ENCODE measurements at places on chromosomes 4 and X.

DNA sequence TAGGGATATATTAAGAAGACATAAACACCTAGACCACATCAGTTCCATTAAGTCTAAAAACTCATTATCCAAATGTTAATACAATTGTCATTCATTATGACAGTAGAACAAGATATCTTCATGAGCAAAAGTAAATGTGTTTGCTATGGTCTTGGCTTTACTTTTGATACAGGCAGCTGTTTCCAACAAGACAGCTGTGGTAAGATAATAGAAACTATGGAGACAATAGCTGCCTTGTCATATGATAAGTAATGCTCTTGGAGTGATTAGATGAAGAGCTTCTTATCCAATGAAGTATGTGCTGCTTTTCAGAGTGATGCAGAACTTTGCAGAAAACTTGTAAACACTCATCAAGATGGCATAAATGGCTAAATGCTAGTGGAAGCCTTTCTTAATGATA is 1066.0 kb downstream of the FSTL5 start:
- no peak for DNase-seq

GRCh38 chr4:76035799-76036380 is at the start of gene CXCL11:
Gene CXCL11 (minus strand): TSS chr4:76036070. CDS start chr4:76035987, 83 bp downstream.
- DNase-seq, result no peak

GRCh38 chr4:158863296-158863695 is 94.5 kb downstream of the FNIP2 start:
- DNase-seq, result no peak

- no peak for DNase-seq
Observed at GRCh38 chrX:75229774-75230173, 44.1 kb upstream of the UPRT start.

DNA sequence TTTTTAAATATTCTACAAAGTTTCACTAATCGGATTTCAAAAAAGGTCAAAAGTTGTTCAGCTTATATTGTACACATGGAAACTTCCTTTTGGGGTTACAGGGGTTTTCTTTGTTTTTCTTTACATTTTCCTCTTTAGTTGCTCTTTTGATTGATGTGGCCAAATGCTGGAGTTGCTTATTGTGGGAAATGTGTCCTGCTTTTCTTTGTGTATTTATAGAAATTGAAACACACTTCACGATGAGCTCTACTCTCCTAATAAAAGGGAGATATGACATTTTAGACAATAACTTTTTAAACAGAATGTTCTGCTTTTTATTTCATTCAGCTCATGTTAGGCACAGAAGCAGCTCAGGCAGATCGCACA is 50.7 kb upstream of the SPRY1 start:
- no peak for DNase-seq

GRCh38 chrX:13001097-13001496 is 26.2 kb downstream of the TMSB4X start:
- DNase-seq, result no peak

DNA sequence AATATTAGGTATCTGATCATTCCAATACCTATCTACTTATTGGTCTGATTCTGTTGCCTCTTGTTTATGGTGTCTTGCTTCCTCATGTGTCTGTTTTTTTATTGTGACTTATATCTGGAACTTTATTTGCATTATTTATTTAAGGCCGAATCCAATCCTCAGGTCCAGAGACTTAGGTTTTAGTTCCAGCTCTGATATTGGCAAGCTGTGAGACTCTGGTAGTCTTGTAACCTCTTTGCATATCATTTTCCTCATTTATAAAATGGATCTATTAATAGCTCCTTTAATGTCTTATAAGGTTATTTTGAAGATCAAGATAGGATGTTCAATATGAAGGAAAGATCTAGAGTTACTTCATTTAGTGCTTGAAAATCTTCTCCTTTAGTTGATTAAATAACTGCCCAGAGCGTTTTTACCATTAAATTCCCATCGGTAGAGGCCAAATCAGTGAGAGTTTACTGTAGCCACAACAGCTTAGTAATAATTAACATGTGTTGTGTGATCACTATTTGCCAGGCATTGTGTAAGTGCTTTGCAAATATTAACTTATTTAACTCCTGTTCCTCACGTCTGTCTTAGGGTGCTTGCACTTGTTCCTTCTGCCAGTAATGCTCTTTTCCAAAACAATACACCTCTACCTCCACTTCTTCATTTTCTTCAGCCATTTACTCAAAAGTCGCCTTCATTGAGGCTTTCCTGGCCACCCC is 82.2 kb downstream of the CC2D2A start:
- no peak for DNase-seq

DNA sequence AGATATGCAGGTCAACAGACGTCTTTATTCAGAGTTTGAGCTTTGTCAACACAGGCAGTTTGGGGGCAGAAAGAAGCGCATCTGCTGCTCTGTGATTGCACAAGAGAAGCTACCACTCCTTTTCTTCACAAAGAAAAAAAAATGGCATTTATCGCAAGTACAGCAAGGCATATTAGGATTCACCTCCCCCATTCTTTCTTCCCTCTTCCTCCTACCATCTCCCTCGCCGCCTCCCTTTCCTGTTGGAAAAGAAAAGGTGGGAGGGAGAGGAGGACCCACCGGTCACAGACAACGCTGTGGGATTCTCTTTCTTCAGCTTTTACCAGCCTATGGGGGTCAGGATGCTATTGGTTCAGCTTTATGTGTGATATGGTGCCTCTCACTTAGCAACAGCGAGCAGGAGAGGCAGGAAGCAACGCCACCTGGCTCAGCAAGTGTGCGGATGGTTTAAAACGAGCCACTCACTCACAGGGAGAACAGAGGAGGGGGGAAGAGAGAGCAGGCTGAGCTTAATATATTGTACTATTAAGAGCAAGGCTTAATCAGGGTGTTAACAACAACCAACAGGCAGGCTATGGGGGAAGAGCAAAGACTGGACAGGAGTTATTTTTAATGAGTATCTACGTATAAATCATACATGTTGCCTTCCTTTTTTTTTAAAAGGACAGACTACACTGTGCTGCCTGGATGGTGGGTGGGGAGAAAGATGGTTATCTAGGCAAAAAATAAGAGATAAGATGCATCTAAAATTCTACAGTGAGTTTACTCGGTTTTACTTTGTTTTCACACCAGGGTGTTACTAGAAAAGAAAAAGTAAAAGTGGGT is 104.7 kb downstream of the MAML3 start:
- no peak for DNase-seq

DNA sequence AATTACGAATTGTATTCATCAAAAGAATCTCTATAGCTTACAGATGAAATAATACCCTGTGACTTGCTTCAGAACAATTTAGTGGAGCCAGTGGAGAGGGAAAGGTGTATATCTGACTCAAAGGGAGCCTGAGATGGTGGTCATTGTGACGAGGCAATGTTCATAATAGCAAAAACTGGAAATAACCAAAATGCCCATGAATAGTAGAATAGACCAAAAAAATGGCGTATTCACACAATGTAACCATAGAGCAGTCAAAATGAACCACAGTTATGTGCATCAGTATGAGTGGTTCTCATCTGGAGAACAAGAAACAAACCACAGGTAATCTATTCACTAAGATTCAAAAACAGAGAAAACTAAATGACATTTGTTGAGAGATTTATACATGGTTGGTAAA is 125.3 kb upstream of the CLNK start:
- no peak for DNase-seq

- DNase-seq, result no peak
Observed at GRCh38 chr4:87512400-87512799, 16.8 kb downstream of the SPARCL1 start.

DNA sequence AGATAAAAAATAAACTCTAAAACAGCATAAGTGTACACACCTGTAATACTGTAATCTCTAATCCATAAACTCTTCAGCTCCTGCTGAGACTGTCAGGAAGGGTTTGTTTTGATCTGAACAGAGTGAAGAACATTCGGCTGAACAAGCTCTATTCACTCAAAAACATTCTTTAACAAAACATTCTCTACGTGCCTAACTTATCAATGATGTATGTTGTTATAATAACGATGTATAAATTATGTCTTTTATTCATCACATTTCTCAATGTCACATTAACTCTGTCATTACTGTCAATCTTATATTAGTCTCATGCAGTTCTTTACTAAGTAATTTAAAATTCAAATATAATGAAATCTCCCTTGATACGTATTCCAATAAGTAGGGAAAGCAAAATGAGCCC is 280.6 kb downstream of the FSTL5 start:
- no peak for DNase-seq

GRCh38 chrX:150569155-150569477 is 695 bp downstream of the MTM1 start:
- DNase-seq, result no peak

DNA sequence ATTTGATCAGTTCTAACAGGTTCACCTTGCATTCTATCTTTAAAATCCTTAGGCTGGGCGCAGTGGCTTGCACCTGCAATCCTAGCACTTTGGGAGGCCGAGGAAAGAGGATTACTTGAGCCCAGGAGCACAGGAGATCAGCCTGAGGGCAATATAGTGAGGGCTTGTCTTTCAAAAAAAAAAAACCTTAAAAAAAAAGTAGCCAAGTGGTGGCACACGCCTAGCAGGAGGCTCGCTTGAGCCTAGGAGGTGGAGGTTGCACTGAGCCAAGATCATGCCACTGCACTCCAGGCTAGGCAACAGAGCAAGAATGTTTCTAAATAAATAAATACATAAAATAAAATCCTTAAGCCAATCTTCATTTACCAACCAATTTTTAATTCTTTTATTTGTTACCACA is 75.6 kb downstream of the PRSS12 start:
- no peak for DNase-seq

- no peak for DNase-seq
Observed at GRCh38 chr4:90946945-90947344, 819.8 kb downstream of the CCSER1 start.

GRCh38 chrX:19372170-19372546 is 28.4 kb downstream of the PDHA1 start:
- peak; percentile 64 for DNase-seq

- no peak for DNase-seq
Observed at GRCh38 chrX:111394569-111394968, 17.4 kb downstream of the DCX start.

- no peak for DNase-seq
Observed at GRCh38 chrX:150358651-150359050, 4.5 kb upstream of the MAMLD1 start.

DNA sequence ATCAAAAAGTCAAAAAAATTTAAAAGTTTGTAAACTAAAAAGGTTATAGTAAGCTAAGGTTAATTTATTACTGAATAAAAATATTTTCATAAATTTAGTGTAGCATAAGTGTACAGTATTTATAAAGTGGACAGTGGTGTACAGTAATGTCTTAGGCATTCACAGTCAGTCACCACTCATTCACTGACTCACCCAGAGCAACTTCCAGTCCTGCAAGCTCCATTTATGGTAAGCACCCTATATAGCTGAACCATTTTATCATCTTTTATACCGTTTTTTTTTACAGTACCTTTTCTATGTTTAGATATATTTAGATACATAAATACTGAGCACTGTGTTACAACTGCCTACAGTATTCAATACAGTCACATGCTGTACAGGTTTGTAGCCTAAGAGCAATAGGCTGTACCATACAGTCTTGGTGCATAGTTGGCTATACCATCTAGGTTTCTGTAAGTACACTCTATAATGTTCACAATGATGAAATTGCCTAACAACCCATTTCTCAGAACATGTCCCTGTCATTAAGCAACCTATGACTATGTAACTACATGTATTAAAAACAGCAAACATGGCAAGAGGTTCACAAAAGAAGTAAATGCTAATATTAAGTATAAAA is 18.6 kb downstream of the ACSL4 start:
- no peak for DNase-seq

DNA sequence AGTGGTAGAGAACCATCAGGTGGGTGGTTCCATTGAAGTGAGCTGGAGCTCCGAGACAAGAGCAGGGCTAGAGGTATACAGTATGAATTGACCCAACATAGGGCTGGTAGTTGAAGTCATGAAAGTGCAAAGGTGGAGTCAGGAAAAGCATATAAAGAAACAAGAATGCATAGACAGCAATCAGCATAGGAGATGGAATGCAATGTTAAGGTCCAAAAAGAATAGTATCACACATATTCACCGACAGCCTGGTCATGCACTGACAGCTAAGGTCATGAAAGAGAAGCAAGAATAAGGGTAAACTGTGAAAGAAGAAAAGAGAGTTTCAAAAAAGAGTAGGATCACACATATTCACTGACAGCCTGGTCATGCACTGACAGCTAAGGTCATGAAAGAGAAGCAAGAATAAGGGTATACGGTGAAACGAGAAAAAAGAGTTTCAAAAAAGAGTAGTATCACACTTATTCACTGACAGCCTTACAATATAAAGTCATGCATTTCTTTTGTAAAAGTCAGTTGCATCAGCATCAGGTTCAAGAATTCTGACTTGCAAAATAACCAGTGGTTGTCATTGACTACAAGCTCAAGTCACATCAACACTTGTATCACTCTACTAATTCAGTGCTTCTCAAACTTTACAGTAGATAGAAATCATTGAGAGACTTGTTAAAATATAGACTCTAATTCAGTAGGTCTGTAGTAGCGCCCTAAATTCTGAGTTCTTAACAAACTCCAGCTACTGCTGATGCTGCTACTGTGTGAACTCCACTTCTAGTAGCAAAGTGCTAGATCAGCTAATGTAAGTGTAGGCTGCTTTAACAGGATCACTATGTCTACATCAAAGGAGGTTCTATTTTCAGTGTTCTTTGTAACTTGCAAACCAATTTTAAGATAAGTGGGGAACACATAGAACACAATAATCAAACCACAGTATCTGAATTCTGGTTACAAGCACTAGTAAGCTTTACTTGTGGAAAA is 221.9 kb downstream of the PDGFC start:
- DNase-seq, result no peak

GRCh38 chrX:123331349-123331748 is 147.3 kb downstream of the GRIA3 start:
- DNase-seq, result no peak

- DNase-seq, result no peak
Observed at GRCh38 chr4:76898949-76899645, 1.2 kb upstream of the SOWAHB start.

- no peak for DNase-seq
Observed at GRCh38 chrX:150034788-150035187, 96.5 kb upstream of the EOLA2 start.

GRCh38 chrX:7085879-7086278 is 61.6 kb upstream of the STS start:
- no peak for DNase-seq

- no peak for DNase-seq
Observed at GRCh38 chr4:149747646-149748045, 68.0 kb downstream of the IQCM start.

DNA sequence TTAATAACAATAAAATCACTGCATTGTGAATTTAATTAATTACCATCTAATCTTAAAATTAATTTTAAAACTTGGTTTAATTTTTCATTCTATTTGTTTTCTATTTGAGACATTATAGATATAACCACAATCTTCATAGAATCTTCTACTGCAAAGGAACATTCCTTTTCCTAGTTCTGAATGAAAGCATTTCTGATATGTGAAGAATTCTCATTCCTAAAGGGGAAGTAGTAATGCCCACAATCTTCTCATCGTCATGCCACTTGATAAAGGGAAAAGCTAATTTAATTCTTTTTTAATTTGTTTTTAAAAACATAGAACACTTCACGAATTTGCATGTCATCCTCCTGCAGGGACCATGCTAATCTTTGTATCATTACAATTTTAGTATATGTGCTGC is 23.7 kb downstream of the MGARP start:
- no peak for DNase-seq

GRCh38 chr4:99336553-99336952 is 15.4 kb upstream of the ADH1B start:
- DNase-seq, result no peak

GRCh38 chr4:184688447-184688846 is 38.9 kb downstream of the PRIMPOL start:
- DNase-seq, result no peak

Measured in D721Med (cell line).